Suppressor macrophage treated with lipopolysaccharide for 4 hours (primary cell): ENCODE measurements at places on chromosomes 6 and 20.
A peak's percentile ranks its signal among the peaks of the same experiment; 100 is the strongest.

DNA sequence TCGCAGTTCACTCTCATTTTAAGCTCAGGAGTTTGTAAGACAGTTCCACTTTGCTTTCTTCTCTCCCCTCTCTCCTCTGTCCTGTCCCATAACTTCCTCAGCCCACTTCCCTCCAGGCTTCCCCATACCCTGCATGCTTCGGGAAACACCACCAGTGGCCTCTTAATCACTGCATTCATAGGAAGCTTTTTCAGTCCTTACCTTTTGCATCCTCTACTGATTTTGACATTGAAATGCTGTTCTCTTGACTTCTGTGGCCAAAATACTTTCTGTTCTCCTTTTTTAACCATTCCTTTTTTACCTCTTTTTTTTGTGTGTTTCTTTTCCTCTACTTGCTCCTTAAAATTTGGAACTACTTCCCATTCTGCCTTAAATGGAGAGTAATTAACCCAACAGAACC is 69.7 kb downstream of the HIVEP1 start:
- DNase-seq = peak; percentile 34

GRCh38 chr20:8589956-8590355 is 457.9 kb downstream of the PLCB1 start:
- DNase-seq = no peak

DNA sequence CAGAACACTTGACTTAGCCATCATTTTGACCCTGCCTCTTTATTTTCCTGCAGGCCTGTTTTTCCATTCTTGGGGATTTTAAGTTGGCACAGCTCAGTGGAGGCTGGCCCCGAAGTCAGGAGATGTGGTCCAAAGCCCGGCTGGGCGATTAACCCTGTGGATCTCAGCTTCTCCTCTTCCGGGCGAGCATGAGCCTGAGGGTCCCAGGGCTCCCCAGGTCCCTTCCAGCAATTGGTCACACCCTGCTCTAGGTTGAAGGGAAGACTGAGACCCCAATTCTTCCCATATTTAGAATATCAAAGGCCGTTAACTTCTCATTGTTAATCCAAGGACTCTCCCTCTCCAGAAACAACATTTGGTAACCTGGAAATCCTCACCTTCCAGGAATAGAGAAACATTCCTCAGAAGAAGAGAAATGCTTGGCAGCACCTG is 2.3 kb downstream of the THBS2 start:
- no peak for DNase-seq

DNA sequence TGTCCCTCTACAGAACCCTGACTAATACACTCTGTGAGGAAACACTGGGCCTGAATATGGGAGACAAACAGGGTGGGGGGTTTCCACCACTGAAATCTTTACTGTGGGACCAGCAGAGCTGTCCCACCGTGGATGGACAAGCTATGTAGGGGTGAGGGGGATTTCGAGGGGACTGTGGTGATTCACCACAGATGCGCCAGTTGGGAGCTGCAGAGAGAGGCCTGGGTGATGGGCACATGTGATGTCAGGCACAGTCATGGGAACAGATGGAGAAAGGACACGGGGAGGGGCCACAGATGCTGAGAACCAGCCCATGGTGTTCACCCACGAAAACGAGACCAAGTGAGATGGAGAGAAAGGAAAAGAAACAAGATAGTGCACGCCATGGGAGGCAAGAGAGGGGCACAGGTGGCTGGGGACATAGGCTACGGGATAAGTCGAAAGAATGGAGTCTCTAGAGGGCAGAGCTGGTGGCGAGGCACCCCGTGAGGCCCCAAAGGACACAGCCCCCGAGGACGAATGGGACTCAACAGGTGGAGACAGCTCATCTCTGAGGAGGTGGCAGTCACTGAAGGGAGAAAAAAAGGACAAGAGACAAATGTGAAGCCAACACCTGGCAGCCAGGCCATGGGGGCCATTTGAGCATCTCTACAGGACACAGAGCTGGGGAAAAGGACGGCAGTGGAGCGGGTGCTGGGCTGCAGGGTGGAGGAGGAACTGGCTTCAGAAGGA is 10.5 kb upstream of the RAMACL start:
- peak; percentile 63 for DNase-seq

- DNase-seq = no peak
These were observed 22.7 kb downstream of the BAK1 start for GRCh38 chr6:33557376-33557775.

DNA sequence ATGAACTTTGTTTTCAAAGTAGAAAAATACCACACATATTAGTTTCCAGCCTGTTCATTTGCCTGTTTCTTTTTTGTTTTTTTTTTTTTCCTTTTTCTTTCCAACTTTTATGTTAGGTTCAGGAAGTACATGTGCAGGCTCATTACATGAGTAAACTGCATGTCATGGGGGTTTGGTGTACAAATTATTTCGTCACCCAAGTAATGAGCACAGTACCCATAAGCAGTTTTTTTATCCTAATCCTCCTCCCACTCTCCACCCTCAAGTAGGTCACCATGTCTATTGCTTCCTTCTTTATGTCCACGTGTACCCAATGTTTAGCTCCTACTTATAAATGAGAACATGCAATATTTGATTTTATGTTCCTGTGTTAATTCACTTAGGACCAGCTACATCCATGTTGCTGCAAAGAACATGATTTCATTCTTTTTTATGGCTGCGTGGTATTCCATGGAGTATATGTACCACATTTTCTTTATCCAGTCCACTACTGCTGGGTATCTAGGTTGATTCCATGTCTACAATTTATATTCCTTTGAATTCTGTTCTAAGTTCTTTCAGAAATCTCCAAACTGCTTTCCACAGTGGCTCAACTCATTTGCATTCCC is 31.8 kb downstream of the SNX14 start:
- peak; percentile 66 for DNase-seq

- DNase-seq = no peak
These were observed 7.8 kb downstream of the PDE10A start for GRCh38 chr6:165655191-165655590.

GRCh38 chr6:8110117-8110721 is 7.9 kb upstream of the EEF1E1 start:
- no peak for DNase-seq

DNA sequence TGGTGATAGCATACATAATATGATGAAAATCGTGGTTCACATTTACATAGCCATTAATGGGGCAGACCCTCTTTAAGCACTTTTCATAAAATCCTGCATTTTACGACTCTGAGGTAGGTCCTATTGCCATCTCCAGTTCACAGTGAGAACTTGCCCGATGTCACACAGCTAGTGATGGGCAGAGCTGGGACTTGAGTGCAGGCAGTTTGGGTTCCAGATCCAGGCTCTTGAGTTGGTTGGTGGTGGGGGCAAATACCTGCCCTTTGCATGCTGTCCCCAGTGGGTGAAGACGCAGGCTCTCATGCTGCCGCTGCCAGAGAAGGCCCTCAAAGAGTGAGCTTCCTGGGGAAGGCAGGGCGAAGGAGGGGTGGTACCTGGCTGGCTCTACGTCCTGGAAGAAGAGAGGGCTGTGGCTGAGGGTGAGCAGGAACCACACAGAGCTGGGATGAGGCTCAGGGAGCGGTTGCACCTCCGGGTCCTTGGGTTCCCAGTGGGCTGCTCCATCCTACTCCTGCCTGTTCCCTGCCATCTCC is 6.1 kb upstream of the BAK1 start:
- DNase-seq = no peak
